NCI-H82 (cell line): ENCODE measurements at places on chromosomes 6 and 20.

- DNase-seq, result no peak
Observed at GRCh38 chr6:142075516-142076101, 57.1 kb upstream of the GJE1 start.

DNA sequence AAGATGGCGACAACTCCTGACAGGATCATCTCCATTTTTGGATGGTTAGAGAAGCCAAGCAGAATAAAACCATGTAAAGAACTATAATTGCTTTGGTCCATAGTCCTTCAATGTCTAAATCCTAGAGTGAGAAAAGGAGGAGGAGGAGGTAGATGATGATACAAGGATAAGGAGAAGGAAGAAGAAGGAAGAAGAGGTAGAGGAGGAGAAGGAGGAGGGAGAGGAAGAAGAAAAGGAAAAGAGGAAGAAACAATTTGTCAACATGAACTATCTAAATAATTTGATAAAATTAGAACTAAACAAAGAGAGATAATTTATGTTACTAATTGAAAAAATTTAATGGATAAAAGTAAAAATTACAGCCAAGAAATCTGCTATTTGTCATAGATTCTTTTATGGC lies at the start of gene OR2W1:
TSS of gene OR2W1 (minus strand) at position 101 of the 400 bp plus-strand sequence. CDS start at position 101, 0 bp downstream.
- no peak for DNase-seq

DNA sequence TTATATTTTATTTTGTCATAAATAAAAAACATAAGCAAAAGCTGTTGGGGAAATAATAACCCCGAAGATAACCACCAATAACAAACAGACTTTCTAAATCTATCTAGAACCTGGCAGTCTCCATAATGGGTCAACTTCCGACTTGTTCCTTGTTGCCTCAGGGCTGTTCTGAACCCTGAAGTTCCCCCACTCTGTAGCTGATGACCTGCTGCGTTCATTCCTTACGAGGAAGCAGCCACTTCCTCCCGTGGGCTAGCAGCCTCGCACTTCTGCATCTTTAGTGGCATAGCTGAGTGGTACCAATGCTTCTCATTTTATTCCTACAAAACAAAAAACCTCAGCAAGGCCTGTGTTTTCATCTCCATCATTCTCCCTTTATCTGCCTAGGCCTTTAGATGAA lies 103.0 kb downstream of the PLEKHG1 start:
- DNase-seq, result no peak

DNA sequence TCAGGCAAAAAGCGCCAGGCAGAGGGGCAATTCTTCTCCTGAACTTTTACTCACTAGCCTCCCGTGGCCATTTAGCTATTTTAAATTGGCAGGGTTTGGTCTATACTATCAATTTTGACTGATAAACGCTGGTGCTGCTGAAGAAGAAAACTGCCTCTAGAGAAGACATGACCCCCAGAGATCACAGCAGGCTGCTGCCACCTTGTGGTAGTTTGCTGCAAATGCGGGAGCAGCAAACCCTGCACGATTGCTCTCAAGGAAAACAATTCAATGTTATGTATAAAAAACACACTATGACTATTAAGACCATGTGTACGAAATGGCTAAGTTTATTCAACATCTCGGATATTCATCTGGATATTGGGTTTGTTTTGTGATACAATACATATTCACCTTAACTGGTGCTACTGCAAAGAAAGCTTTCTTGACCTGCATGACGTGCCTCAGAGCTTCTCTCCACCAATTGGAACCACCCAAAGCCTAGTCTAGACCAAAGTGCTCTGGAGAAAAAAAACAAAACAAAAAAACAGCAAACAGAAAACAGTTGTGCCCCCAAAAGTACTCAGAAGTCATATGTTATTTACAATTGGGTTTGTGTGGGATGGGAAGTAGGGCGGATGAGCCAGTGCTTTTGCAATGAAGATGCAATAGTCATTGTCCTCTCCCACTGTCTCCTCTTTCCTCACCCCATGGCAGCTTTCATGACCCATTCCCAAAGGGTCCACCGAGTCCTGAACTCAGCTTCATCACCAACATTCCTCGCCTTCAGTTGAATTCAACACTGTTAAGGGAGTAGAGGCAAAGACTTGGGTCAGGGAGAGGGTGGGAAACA lies 19.6 kb upstream of the IL17F start:
- DNase-seq, result peak; percentile 74

- DNase-seq, result no peak
Observed at GRCh38 chr6:112331306-112331705, 15.8 kb upstream of the RFPL4B start.

DNA sequence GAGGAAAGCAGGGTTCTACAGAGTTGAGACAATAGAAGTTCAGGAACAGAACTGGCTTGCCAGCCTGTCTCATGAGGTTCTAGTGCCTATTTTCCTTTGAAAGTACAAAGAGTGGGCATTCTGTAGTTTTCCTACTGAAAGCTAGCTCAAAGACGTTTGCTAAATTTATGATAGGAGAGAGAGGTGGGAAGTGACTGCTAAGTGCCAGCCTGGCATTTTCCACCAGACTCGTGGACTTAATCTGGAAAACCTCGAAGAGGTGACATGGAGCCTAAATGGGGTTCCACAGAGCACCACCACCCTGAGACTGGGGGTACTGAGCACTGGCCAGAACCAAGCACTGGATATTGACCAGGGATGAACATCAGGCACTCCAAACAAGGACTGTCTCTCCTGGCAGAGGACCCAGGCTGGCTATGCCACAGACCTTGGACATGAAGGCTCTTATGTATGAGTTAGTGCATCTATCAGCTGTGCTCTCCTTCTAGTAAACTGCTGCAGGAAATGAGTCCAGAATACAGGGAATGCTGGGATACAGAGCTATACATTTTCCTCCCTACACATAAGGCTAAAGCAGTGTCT lies 7.1 kb downstream of the PEX6 start:
- no peak for DNase-seq

DNA sequence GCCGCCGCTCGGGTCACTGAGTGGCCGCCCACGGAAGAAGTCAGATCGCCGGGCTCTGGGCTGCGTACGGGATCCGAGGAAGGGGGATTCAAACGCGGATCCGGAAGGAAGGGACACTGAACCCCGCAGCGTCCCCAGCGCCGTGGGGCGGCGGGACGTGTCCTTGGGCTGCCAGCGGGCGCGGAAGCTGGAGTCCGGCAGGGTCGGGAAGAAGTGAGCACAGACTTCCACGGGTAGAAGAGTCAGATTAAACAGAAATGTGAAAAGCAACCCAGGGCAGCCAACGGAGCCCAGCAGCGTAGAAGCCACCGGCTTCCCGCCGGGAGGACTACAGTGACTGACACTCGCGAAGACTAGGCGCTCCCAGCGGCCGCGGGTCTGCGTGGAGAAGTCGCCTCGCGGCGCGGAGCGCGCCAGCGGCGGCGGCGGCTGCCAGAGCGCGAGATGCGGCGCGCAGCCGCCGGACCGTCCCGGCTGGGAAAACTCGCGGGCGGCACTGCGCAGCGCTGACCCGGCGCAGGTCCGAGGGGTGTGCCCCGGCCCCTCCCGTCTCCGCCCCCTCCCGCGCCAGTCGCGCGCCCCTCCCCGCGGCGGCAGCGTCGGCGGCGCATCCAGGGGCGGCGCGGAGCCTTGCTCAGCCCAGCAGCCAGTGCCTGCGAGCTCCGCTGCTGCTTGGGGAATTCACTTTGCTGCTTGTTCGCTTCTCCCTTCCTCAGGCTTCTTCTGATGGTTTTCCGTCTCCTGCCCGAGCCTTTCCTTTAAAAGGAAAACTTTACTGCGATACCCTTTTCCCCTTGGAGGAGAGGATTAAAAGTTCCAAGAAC lies at the start of gene SAMD5:
TSS of gene SAMD5 (plus strand) at position 649 of the 824 bp plus-strand sequence. CDS start 239 bp downstream, outside the sequence.
- peak; percentile 76 for DNase-seq
